ENCODE measurements at places on chromosomes 7 and 10.

- DNase-seq: no peak
These were observed 91.1 kb upstream of the DNAJB12 start for GRCh38 chr10:72445851-72446250.

- no peak for DNase-seq
These were observed 15.1 kb downstream of the ZNF12 start for GRCh38 chr7:6691609-6692106.

- DNase-seq: no peak
These were observed 34.9 kb upstream of the LEP start for GRCh38 chr7:128206017-128206746.

GRCh38 chr7:114832906-114833595 lies 88.8 kb upstream of the MDFIC start:
- no peak for DNase-seq

- DNase-seq: no peak
These were observed 355.7 kb upstream of the SHH start for GRCh38 chr7:156167987-156168386.

GRCh38 chr10:62850646-62851045 lies 34.5 kb upstream of the EGR2 start:
- no peak for DNase-seq

DNA sequence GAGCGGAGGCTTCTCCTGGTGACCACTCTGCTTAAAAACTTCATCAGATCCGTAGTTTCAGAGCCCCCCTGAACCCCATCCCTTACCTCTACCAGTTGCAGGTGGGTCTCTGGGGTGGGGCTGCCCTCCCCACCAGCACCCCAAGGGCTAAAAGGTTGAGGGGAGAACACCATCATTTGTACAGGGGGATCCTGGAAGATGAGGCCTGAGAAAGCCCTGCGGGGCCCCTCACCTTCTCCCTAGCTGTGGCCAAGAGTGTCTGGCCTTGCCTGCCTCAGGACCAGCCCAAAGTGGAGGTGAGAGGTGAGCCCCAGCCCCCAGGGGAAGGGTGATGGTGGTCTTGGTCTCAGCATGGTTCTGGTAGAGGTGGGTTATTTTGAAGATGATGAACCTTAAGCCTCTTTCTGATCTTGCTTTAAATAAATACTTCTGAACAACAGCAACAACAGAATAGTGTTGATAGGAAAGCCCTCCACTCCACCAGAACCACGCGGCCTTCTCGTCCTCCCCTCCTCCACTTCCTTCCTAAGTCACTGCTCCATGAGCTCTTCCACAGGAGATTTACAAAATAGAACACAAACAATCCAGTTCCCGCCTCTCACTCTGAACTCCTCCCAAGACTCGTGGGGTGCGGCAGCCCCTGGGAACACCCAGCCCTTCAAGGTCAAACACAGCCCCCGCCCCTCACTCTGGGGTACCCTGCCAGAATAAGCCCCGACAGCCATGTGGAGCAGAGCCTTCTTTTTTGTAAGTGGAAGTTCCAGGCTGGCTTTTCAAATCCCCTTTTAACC lies 169.1 kb downstream of the EGFR start:
- DNase-seq: no peak

DNA sequence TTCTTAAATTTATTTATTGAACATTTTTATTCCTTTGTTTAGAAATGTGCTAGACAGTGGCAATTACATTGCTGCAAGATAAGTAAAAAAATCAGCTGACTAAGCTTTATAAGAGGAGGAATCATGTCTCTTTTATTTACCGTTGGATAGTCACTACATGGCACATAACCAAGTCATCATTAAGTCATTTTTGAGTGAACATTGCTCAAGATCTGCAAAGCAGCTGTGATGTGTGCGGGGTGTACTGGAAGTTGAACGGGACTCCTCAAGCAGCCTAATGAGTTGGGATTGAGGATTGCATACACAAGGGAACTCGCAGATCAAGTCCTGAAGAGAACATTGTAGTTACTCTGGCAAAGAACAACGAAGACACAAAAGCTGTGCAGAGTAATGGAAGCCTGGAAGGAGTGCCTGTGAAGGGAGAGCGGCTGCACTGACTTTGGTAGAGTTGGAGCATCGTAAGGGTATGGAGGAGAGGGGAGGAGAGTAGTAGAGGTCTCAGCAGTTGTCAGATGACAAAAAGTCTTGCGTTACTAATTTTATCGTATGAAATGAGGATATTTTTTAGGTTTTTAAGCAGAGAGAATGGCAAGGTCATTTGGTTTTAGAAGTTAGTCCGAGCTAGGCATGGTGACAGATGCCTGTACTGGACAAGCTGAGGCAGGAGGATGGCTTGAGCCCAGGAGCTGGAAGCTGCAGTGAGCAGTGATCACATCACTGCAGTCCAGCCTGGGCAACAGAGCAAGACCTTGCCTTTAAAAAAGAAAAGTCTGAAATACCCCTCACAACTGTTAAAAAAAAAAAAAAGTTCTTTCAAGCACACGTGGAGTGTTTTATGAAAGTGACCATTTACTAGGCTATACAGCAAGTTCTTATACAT lies 95.1 kb downstream of the BMPR1A start:
- no peak for DNase-seq

DNA sequence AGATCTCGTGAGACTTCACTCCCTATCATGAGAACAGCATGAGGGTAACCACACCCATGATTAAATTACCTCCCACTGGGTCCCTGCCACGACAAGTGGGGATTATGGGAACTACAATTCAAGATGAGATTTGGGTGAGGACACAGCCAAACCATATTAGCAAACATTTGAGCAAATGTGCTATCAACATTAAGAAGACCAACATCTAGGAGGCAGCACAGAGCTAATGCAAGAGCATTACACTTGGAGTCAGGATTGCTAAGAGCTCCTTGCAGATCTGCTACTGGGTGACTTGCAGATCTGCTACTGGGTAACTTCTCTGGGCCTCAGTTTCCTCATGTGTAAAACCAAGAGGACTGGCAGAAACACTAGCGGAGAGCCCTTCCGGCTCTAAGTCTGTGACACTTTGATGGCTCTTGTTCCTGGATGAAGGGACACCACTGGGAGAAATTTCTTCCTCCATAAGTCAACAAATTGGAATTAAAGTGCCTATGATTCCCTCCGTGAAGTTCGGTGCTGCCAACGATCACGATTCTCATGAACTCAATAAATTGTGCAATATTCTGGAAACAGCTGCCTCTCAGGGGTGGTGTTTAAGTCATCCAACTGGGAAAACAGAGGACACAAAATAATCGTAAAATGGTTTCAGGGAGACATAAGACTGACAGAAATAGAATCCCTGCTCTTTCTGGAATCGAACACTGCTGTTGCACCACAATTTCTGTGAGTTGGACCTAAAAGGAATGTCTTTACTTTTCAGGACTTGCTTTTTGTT lies 115.8 kb upstream of the ITGB1 start:
- no peak for DNase-seq

DNA sequence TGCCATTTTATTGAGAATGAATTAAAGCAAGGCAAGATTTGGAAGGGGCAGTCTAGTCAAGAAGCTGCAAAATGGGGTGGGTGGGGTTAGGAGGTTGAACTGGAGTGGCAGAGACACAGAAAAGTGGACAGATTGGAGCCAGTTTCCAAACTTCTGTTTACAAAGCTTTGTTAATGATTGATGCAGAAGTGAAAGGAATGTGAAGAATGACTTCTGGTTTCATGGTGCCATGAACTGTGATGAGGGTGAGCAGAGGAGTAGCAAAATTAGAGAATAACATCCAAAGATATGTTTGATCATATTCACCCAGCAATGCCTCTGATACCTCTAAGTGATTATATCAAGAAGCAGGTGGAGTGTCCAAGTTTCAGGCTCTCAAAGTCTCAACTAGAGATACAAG lies 1118.0 kb upstream of the C7orf33 start:
- no peak for DNase-seq

DNA sequence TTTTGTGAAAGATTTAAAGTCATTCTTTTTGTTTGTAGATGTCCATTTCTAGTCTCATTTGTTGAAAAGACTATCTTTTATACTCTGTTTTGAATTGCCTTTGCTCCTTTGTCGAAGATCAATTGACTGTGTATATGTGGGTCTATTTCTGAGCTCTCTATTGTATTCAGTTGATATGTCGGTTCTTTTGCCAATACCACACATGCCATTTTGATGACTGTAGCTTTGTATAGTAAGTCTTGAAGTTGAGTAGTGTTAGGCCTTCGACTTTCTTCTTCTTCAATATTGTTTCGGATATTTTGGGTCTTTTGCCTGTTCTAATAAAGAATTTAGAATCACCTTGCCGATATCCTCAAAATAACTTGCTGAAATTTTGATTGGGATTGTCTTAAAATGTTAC lies 104.5 kb downstream of the CCSER2 start:
- no peak for DNase-seq

Measured in left forelimb (tissue), 1 donor.